ENCODE measurements at places on chromosomes 6 and 20.

DNA sequence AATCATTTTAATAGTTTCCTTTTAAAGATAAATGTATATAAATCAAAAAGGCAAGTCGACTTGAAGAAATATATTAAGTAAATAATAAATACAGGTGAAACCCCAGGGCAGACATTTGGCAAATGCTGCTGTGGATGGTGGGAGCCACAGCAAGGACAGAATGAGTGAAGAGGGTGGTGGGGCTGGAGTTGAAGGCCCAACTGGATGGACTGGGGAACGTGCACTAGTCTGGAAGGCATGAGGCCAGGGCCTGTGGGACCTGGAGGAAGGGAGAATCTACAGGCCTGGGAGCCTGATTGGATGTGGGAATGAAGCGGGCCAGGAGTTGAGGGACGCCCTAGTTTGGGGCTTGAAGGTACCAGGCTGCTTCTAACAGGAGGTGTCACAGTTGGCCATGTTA is 30.6 kb upstream of the BLCAP start:
- no peak for DNase-seq

GRCh38 chr20:50394569-50394968 is 115.6 kb upstream of the PTPN1 start:
- no peak for DNase-seq

DNA sequence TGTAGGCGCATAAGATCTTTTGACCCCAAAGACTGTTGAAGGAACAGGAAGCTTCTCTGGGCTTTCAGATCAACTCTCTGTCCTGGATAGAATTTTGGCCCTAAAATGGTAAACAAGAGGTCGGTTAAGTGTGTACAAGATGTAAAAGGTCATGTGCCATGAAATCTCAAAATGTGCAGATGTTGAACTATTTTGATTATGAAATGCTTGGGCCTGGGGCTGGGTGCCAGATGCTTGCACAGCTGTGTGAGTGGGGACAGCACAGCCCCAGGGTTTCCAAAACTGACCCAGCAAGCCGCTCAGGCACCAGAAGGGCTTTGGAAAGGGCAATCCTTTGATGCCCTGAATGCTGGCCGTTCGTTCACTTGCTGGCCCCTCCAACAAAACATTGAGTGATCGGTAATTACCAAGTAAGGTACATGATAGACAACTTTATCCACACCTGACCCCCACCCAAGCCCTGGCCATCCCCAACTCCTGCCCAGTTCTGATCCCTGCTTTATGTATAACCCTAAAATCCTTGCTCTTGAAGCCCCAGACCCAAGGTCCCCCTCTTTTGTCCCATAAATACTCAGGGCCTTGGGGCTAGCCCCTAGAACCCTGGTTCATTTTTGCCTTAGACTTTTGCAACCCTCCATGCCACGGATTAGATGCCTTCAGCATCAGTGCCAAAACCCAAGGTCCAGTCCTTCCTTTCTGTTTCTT is 1.9 kb downstream of the TMEM239 start:
- no peak for DNase-seq

GRCh38 chr6:82507112-82507511 is 143.5 kb downstream of the TPBG start:
- no peak for DNase-seq

Data from activated CD4-positive, alpha-beta T cell treated with anti-CD3 and anti-CD28 coated beads, Interleukin-2, amount 50 U/mL, for 48 hours (primary cell).